ENCODE measurements at places on chromosomes 1 and 21. TPM values are rescaled to one million over a fixed set of nuclear protein-coding genes. Genes with fewer than 3 reads are reported as not detected.

LCK gene
- total RNA-seq = 0.57 TPM

- DNase-seq = no peak
Observed at GRCh38 chr1:39859859-39860812, 23.2 kb downstream of the TRIT1 start.

GRCh38 chr1:71088645-71089287 is 7.9 kb upstream of the ZRANB2 start:
- no peak for DNase-seq

GRCh38 chr1:64196074-64196870 is 7.2 kb upstream of the UBE2U start:
- no peak for DNase-seq

- no peak for DNase-seq
Observed at GRCh38 chr1:82160036-82160435, 359.3 kb downstream of the ADGRL2 start.

GRCh38 chr1:40059338-40059959 is 18.9 kb downstream of the CAP1 start:
- no peak for DNase-seq

ATP6V1G3 gene
- total RNA-seq = not detected

GRCh38 chr1:169689395-169689794 is 22.0 kb downstream of the SELL start:
- no peak for DNase-seq

- DNase-seq = peak; percentile 81
Observed at GRCh38 chr1:211951856-211952255, 83.5 kb downstream of the INTS7 start.

NUP210L gene
- 0.05 TPM for total RNA-seq

RBP7 gene
- 28.9 TPM for total RNA-seq

OR2L13 gene
- total RNA-seq = not detected

SMCP gene
- not detected for total RNA-seq

- DNase-seq = no peak
Observed at GRCh38 chr1:226710501-226710900, 28.6 kb downstream of the ITPKB start.

DNA sequence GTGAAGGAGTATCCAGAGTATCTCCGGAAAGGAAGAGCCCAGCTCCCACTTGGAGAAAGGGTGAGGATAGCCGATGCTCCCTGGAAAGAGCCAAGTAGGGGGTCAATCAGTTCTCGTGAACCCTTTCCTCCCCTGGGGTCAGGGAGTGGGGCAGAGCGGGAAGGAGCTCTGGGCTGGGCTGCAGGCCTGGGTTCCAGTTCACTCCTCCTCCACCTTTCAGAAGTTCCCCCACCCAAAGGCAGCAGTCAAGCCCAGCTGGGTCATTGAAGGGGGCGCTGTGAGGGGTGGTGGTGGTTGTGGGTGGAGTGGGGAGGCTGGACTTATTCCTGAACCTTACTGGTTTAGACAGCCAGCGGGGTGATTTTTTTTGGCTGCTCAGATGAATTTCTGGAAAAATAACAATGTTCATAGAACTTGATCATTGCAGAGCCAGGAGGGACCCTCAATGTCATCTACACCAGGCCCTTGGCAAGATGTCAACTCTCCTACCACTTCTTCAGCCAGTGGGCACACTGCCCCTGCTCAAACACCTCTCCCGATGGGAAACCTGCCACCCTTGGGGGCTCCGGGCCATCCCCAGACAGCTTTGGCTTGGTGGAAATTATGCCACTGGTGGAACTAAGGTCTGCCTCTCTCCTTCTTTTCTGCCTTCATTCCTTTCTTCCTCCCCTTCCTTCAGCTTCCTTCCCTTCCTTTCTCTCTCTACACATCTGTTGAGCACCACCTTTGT is 235.8 kb downstream of the TRABD2B start:
- no peak for DNase-seq

DNA sequence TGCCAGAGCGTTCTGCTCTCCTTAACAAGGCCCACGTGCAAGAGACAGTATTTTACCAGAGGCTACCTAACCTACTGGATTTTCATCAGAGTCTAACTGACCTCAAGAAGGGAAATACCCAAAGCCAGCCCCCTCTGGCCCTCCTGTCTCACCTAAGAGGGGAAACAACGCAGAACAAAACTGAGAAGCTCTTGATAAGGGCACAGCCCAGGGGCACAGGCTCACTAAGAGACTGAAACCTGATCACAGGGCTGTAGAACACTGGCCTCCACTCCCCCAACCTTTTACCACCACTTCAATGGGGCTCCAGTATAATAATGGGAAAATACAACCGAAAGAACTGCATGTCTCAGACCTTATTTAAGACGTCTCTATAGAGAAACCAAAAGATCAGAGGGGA is 449.5 kb upstream of the CAMK1G start:
- no peak for DNase-seq

GRCh38 chr1:232184561-232185530 is 445.1 kb downstream of the SIPA1L2 start:
- no peak for DNase-seq

DNA sequence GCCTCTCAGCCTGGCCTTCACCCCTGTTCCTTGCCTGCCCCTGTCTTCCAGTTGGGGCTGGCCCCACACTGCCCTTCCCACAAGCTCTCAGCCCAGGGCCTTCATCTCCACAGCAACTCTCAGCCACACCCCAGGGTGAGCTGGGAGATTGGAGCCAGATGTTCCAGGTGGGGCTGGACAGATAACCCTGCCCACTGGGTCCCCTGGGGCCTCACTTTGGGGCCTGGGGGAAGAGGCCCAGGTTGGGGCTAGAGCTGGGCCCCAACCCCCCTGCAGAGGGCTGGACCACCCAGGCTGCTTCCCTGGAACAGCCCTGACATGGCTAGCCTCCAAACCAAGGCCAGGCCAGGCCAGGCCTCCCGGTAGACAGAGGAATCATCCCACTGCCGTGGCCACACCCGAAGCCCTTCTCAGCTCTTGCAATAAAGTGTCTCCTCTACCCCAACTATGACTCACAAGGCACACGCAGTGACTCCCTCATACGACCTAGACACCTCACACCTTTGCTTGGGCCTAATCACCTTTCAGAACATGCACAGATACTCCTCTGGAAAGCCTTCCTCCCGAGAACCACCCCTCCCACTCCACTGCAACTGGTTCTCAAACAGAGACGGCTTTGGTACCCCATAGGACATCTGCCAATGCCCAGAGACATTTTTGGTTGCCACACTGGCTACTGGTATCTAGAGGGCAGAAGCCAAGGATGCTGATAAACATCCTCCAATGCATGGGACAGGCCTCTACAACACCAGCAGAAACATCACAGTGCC is 22.2 kb downstream of the SLC2A1 start:
- no peak for DNase-seq

All from Panc1 (cell line).